ENCODE measurements at places on chromosomes 5 and 9.

DNA sequence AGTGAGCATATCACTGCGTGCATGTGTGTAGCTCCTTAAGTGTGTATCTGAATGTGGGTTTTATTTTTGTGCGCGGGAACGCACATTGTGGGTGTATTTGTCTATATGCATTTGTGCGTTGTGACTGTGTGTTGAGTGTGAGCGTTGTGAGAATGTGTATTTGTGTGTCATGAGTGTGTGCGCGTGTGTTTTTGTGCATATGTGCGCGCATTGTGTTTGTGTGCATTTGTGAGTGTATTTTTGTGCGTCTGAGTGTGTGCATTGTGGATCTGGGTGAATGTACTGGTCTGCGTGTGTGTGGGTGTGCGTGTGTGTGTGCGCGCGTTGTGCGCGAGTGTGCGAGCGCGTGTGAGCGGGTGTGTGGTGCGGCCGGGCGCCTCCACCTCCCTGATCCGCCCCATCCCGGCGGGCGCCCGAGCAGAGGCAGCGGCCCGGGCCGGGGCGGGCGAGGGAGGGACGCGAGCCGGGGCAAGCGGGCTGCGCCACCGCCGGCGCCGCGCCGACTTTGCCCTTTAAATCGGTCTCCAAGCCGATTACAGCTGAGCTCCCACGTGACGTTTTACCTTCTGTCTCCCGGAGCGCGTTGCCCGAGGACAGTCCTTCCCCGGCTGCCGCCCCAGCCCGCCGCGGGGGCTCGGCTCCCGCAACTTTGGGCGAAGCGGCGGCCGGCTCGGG, at the start of gene RASGRF2:
RASGRF2 (plus strand) TSS at position 596 of the 675 bp plus-strand sequence. CDS start 376 bp downstream, outside the sequence.
- peak; percentile 31 for DNase-seq

DNA sequence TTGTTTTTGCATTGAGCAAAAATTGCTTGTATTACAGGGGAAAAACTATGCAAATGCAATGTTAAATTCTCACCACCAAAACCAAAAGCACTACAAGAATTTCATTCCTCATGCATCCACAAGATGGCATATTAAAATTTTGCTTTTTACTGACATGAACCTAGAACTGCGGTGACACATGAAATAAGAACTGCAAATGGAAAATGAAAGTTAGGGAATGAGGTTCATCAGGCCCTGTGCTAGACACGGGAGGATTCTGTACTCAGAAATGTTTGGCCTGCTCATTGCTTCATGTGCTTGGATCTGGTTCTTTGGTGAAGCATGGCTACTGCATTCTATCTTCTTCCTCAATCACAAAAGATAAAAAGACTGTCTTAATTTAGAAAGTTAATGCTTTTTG, 9.1 kb upstream of the RFK start:
- DNase-seq, result no peak

- no peak for DNase-seq
Observed at GRCh38 chr5:19986031-19986619, 1.9 kb downstream of the CDH18 start.

DNA sequence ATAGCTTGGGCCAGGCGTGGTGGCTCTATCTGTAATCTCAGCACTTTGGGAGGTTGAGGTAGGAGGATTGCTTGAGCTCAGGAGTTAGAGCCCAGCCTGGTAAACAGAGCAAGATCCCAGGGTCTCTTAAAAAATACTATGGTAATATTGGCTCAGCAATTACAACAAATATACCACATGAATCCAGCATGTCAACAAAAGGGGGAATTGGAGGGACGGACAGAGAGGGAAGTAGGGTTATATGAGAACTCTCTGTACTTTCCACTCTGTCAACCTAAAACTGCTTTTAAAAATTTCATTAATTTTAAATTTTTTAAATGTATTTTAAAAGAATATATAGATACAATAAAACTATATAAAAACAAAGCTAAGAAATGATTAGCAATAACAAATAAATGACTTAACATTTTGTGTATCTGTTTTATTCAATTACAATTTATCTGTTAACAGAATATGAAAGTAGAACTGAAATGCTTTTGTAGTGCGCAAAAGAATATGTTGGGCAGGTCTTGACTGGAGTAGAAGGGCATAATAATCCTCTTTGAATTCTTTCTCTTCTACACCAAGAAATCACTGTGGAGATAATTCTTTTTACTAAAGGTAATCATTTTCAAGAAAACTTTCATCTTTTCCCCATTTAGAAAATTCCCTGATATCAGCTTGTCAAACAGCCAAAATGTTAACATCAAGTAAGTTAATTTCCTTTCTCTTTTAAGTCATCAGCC, 12.9 kb upstream of the CDC42SE2 start:
- no peak for DNase-seq

- DNase-seq, result no peak
Observed at GRCh38 chr9:124280176-124280691, 22.5 kb downstream of the NEK6 start.

DNA sequence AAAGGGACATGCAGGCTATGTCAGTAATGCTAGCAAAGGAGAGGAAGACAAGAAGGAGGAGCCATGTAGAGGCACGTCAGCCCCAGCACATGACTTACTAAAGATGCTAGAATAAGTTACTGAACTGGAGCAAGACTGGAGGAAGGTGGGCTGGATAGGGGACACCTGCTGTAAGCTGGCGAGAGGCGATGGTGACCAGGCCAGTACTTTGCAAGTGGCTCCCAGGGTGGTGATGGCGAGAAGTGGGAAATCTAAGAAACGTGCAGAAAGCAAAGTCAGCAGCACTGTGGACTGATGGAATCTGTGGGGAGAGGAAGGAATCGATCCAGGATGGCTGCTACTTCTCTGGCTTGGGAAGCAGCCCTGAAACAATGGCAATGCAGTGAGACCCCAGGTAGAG, 617.1 kb upstream of the ADAMTS16 start:
- no peak for DNase-seq

DNA sequence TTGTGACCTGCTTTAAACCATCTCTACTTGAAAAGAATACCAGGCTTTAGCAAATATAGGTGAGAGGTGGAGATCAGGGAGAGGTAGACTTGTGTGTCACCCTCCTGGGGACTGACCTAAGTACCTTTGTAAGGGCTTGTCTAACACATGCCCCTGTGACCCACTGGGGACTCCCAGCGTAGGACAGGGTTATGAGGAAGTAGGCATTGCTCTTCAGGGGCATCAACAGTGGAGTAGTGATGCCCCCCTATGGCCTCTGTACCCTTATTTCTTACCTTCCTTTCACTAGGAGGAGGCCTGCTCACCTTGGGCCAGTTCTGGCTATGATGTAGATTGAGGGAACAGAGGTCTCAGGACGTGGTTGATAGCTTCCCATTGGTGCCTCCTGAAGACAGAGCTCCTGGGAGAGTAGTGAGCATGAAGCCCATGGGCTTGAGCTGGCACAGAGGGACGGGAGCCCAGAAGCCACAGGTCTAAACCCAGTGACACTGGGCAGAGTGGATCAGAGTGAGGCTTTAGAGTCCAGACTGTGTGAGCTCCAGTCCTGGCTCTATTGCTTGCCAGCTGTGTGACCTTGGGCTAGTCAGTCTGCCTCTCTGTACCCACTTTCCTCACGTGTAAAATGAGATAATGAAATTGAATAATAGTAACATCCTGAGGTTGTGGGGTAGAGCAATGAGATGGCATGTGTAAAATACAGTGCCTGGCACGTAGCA, 191.7 kb downstream of the AOPEP start:
- DNase-seq, result no peak

DNA sequence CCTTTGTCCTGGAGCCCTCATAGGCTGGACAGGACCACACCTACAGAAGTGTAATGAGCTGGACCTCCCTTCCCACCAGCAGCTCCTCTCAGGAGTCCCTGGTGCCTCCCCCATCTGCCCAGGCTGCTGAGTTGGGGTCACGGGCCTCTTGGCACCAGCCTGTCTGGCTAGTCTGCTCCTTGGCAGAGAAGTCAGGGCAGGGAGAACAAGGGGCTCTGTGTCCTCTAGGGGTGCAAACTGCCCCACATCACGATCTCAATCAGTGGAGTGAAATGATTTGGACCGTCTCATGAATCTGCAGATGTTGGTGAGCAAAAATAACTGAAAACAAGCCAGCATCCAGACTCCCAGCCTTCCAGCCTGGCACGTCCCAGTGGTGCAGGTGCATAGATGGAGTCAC, 14.9 kb upstream of the GFPT2 start:
- no peak for DNase-seq

All from T-helper 22 cell (primary cell).